ENCODE measurements at places on chromosomes 11 and 22.

DNA sequence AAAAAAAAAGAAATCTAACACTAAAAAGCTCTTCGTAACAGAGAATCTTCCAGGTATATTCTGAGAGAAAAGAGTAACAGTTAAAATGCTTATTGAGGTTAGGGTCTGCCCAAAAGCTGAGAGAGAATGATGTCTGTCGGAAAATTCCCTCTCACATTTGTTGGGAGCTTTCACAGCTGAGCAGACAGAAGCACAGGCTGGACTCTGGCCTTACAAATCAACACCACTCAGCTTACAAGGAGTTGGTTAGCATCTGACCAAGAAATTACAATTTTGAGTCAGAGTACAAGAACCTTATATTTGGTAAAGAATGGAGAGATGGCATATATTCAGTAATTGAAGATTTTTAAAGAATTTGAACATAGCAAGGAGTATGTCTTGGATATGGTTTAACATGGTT, 1561.0 kb upstream of the RAG2 start:
- no peak for DNase-seq

DNA sequence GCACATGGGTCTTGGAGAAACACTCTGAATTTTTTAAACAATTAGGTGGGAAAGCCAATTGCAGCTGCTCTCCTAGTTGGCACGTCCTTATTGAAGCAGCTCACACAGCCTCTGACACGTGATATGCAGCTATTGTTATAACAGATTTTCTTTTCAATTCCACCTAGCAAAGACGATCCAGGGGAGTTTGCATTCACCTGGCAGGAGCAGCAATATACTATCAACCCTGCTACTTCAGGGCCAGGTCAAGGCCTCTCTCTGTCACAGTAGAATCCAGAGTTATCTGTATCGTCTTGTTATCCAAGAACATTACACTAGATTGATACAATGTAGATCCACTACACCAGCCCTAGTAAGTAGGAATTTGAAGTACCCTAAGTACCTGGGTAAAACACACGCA, 8.3 kb downstream of the KRTAP5-11 start:
- no peak for DNase-seq

- no peak for DNase-seq
Observed at GRCh38 chr11:67455054-67455453, at the start of gene CABP4. Gene CABP4, plus strand, starts transcription at chr11:67455354. Its CDS starts 70 bp downstream, at chr11:67455424.

DNA sequence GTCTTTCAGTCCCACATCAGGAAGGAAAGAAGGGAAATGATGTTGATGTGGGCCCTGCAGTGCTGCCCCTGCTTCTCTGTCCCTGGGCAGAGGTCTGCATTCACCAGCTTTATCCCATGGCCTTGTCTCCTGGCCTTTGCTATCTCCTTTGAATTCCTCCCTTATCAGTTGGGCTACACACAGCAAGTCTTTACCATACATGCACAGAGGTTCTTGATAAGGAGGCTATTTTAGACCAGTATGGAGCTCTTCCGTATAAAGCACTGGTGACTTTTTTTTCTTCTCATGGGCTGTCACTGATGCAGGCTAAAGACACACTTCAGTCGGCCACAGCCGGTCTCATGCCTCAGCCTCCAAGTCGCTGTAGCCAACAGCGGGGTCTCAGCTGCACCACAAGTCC, 20.2 kb downstream of the MYO18B start:
- no peak for DNase-seq

DNA sequence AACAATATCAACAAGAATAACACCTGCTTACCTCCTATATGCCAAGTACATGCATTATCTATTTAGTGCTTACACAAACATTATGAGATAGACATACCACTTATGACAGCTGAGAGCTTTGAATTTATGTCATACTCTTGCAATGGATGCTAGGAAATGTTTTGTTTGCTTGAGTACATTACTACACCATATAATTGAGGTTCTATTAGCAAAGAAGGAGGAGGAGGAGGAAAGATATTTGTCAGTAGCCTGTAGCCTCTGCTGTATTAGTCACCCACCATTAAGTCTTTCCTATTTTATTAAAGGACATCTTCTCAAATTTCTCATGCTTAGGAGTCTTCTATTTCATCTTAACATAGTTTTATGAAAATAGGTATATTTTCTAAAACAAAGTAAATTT, 6.4 kb downstream of the ANO5 start:
- DNase-seq = no peak

DNA sequence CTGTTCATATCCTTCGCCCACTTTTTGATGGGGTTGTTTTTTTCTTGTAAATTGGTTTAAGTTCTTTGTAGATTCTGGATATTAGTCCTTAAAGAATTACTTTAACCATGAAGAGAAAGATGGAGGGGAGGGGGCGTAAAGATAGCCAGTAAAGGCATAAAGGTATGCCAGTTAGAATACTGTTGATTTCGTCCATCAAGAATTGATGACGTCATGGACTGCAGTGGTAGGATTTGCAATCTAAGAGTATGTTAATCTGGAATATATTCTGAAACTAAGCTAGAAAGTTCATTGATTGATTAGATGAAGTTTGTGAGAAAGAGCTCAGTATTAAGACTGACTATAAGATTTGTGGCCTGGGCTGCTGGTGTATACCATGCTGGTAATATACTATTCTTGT, 856.1 kb downstream of the NTM start:
- no peak for DNase-seq

DNA sequence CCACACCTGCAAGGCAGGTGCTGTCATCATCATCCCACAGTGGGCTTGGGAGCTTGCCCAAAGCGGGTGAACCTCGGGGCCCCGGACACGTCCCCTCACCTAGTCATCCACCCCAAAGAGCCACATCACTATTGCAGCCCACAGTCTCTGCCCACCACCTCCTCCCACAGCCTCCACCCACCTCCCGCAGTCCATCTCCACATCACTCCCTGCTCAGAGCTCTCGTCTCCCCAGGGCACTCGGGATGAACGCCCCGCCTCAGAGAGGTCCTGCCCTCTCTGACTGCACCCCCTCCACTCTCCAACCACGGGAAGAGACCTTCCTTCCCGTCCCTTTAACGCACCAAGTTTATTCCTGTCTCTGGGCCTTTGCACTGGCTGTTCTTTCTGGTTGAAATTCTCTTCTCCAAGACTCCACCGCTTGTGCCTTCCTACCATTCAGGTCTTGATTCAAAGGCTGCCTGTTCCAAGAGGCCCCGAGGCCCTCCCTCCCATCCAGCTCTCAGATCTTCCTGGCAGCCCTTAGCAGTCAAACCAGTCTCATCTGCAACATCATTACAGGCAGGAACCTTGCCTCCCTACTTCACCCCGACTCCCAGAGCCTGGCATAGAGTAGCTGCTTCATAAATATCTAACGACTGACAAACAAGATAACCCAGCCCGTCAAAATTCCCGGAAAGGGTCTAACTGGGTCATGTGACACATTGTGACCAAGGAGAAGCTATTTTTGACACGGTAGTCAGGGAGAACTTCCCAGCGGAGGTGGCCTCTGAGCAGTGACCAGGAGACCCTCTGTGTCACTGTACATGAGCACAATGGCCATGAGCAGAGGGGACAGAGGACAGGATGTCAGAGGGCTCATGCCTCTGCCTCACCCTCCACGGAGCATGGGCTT, 11.1 kb downstream of the KCNJ4 start:
- no peak for DNase-seq

DNA sequence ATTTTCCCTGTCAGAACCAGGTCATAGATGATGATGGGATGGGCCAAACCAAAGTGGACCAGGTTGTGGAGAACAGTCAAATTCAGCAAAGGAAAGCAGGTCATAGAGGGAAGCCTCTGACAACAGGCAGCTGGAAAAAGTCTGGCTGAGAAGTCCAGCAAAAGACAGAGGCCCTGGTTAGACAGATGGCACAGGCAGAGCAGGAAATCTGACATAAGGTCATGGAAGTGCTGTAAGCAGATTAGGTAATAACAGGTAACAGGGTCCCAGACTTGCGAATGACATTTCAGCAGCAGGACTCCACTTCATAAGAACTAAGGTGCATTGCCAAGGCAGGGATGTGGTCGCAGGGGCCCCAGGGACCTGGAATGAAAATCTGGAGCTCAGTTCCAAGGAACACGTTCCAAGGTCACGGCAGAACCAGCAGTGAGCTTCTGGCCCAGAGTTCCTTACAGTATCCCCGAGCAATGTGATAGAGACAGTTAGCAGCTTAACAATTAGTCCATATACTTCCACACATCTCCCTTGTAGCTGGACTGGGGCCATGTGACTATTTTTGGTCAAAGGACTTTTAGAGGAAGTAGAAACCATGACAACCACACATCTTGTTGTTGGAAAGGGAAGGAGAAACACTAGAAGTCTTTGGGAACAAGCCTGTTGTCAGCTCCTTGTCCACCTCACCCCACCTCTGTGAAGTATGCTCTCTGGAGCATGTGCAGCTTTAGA, 75.4 kb downstream of the ME3 start:
- no peak for DNase-seq

DNA sequence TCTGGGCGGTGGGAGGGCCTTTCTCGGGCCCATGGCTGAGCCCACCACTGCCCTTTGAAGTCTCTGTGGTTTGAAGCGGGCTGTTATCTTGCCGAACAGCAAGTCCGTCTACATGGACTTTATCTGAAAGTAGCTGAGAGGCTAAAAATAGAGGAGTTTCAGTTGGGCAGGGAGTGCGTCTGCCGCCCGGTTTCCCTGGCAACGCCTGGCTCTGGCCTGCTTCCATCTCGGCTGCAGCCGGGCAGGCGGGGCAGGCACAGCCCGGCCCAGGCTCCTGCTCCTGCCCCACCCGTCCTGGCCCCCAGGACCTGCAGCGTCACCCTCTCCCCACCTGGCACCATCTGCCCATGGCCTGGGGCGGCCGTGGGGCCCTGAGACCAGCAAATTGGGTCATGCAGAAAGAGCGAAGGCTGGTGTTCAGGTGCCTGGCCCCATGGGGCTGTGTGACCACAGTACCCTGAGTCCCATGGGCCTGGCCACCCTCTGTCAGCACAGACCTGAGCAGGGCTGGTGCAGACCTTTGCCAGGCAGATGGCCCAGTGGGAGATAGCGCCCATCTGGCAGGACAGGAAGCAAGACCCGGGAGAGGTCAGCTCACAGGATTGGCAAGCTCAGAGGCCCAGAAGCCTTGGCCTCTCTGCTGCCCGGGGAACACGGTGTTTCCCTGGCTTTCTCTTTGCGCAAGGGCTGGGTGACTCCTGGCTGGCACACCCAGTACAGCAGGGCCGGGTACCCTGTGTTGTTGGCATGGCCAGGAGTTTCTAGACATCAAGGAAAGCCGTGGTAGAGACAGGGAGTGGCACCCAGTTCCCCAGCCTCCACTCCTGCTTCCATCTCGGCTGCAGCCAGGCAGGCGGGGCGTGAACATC, 79.1 kb upstream of the KCNQ1OT1 start:
- DNase-seq = no peak

DNA sequence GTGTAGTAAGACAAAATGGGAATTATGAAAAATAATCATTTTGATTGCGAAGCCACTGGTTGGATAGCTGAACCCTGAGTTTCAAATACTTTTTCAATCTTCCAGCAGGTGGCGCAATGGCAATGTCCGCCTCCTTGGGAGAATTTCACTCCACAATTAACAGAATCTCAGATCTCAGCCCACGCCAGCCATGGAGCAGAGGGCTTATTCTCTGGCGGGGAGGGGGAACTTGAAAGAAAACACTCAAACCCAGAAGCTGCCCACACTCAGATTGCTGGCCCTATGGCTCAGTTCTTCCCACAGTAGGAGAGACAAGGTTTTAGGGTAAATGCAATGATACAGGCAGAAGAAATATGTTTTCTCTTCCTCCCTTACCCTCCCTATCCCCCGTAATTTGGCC, 38.7 kb upstream of the RCN1 start:
- peak; percentile 71 for DNase-seq

Measured in hypothalamus (tissue), 51 donors.